GM03348 (cell line): ENCODE measurements at places on chromosomes 3 and 15.

GRCh38 chr3:77816366-77816765 is 776.5 kb downstream of the ROBO2 start:
- no peak for DNase-seq

DNA sequence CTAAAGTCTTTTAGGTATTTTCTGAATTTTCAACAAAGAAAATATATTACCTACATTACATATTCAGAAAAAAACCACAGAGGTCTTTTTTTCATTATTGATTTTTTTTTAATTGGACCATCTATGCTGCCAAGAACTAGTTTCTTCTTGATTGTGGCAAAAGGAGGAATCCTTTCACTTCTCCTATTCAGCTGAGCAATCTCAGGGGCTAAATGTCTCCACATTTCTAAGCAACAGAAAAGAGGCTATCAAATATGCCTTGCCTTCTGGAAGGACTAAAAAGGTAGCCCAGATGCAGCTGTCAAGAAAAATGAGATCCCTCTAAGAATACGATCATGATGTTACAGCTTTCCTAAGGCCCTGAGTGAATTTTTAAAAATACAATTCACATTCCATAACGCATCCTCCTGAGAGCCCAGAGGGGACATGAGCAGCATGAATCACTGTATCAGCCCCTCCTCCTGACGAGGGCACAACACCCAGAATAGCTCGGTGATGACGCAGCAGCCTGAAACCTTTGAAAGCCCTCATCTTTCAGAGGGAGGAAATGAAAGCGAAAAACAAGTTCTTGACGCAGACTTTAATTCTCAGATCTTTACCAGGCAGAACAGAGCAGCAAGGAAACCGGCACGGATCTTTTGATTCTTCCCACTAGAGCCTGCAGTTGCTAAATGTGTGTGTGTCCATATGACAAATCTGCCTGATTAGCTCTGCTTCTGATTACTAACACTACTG is 24.6 kb downstream of the RUBCN start:
- DNase-seq: peak; percentile 94

DNA sequence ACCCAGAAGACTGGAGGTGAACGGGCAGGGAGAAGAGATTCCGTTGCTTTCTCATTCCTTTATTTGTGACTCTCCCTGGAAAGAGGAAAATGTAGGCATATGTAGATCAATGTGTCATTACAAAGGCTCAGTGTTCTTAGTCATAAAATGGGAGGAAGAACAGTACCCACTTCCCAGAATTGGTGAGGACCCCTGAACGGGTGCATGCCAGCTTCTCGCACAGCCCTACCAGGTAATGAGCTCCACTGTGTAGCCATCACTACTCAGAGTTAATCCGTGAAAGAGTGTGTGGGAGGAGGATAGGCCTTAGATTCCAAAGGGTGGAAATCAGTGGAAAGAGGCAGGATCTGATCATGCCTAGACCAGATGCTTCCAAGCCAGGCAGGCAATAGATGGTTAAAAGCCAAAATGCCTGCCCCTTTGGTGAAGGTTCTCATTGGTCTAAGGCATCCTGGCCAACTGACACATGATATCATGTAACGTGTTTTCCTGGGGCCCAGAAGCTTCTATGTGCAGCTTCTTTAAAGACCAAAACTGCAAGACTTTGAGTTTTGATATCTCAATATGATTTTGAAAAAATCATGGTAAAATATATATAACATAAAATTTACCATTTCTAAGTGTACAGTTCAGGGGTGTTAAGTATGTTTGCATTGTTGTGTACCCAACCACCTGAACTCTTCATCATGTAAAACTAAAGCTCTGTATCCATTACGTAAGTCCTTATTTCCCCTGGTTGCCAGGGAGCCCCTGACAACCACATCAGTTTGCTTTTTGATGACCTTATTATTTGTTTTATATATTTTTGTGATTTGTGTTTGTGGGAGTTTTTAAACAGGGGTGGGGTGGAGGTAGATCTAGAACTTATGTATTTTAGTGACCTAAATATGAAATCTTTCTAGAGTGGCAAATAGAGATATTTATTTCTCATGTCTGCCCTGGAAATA is 402.2 kb upstream of the CFAP20DC start:
- DNase-seq: no peak

DNA sequence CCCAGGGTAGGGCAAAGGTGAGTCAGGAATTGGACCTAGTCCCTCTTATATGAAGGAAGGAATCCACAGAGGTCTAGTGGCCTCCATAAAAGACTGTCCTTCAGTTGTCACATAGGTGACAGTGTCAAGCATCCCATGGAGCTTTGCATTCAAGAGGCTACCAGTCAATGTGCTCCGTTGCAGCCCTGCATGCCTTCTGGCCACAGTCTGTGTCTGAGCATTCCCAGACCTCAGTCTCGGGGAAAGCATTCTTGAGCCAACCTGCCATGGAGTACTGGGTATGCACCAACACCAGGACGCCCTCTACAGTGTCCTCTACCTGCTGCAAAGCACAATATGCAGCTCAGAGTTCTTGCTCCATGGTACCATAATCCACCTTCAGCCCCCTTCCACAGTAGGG is 46.7 kb upstream of the VGLL3 start:
- no peak for DNase-seq

DNA sequence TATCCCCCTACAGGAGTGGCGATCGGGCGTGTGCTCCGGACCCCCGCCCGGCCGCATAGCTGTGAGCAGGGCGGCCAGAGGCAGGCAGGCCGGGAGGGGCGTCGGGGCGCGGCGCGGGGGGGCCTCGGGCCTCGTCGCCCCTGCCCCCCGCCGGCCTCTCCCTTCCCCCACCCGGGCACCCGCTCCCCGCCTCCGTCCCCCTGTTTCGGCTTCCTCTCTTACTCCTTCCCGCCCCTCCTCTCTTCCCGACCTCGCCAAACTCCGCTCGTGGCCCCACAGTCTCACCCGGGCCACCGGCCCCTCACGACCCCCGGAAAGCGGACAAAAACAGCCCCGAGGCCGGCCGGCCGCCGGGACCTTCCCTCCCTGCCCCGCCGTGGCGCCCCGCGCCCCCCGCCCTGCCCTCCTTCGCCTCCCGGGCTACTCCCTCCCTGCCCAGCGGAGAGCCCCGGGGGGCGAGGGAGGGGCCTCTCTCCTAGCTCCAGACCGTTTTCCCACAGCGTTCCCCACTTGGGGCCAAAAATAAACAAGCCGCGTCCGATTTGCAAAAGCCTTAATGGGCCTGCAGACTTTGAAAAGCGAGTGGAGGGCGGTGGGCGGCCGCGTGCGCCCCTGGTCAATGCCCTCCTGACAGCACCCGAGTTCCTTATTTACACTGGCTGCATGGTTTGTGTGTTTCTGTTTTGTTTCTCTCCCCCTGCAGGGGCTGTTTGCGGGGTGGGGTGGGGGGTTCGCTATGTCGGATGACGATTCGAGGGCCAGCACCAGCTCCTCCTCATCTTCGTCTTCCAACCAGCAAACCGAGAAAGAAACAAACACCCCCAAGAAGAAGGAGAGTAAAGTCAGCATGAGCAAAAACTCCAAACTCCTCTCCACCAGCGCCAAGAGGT is 1.0 kb downstream of the UBE2E1 start:
- DNase-seq: peak; percentile 67

DNA sequence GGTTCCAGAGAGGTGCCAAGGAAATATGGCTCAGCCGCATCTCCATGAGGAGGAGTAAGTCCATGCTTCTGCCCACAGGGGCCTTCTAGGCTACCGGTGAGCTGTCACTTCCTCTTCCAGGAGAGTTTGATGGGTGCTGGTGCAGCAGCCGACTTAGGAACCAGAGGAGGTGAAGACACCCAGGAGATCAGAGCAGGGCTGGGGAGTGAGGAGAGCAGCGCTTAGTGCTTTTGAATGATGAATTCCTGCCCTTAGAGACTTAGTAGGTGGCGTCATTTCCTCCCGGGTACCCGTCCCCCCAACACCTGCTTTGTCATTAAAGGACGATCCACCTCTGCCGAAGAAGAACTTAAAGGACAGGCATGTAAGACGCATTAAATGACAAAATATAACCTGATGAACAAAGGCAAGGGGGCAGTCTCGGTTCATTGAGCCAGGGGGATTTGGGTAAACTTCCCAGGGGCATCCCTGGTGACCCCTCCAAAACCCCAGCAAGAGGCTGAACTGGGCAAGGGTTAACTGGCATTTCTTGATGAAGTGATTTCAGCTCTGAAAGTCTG is 67.6 kb downstream of the HES1 start:
- DNase-seq: no peak

- DNase-seq: peak; percentile 48
Measured at GRCh38 chr3:105791131-105791530, 77.7 kb downstream of the CBLB start.
